Thoracic aorta (tissue), 2 donors: ENCODE measurements at places on chromosomes 1 and 21.

GRCh38 chr1:223654083-223654482 is 11.4 kb downstream of the CAPN8 start:
- H3K4me1 ChIP-seq = no peaks in the 10 kb centered on the region
- H3K4me3 ChIP-seq = no peak overlapping the region
- no peak for DNase-seq

DNA sequence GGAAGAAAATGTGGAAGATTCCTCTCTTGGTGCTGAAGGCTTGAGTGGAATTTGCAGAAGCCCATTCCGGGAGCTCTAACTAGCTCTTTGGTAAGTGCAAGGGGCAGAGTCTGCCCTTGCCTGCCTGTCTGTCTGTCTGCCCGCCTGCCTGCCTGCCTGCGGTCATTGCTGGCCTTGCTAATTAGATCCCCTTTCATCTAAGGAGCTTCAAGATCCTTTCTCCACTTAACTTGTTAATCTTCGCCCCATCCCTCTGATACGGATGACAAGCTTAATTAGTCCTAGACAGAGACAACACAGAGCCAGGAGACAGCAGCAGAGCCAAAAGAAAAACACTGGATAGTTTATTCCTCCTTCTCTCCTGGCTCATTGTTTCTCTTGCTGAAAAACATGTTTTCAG is 80.2 kb upstream of the GADD45A start:
- no peaks in the 10 kb centered on the region for H3K36me3 ChIP-seq
- no peaks in the 10 kb centered on the region for H3K4me1 ChIP-seq
- no peak overlapping the region for H3K27ac ChIP-seq

DNA sequence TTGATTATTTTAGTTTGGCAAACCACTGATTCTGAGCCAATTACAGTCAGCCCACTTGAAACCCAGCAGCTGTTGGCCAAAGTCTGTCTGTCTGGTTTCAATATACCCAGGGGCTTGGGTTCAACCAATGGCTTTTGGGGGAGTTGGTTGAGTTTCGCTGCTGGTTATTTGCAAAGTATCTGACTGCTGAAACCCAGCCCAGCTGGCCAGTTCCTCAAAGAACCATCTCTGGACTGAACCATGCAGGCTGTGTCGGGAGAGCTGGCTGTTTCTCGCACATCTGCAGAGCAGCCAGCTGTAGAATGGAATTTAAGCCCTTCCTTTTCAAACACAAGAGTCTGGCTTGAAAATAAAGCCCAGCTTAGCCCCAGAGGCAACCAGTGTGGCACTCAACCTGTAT is 66.0 kb upstream of the PAX7 start:
- no peak for DNase-seq
- H3K36me3 ChIP-seq = no peaks in the 10 kb centered on the region
- no peak overlapping the region for H3K27ac ChIP-seq
- H3K4me1 ChIP-seq = no peaks in the 10 kb centered on the region
- H3K27me3 ChIP-seq = no peaks in the 10 kb centered on the region

DNA sequence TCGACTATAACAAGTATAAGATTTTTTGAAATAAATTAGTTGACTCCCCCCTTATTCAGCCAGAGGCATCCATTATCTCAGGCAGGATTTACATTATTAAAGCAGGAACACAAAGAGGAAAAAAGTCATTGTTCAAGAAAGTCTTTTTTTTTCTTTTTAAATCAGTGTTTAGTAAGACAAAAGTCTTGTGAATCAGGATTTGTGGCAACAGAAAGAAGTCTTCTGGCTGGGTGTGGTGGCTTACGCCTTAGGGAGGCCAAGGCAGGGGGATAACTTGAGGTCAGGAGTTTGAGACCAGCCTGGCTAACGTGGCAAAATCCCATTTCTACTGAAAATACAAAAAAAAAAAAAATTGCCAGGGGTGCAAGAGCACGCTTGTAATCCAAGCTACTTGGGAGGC is 505.5 kb downstream of the LMO4 start:
- no peaks in the 10 kb centered on the region for H3K36me3 ChIP-seq
- DNase-seq = no peak
- H3K27ac ChIP-seq = no peak overlapping the region
- H3K27me3 ChIP-seq = no peaks in the 10 kb centered on the region
- H3K4me1 ChIP-seq = no peaks in the 10 kb centered on the region

DNA sequence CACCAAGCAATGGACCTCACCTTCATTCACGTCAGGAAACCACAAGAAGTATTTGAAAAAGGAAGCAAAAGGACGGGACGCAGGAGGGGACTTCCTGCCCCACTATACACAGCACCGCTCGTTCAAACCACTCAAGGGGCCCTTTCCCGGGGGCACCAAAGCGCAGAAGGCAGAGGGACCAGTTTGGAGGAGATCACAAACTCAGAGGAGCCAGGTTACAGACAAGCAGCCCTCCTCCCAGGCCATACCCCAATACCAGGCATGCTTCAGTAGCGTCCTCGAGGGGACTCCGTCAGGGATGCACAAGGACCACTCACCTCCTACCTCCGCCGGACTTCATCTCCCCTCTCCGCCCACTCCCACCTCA is 685 bp downstream of the CRTC2 start:
- H3K27ac ChIP-seq = peak overlapping the region; percentile 84
- no peaks in the 10 kb centered on the region for H3K27me3 ChIP-seq
- no peak for DNase-seq
- H3K4me3 ChIP-seq = peak overlapping the region; percentile 98
- peaks cover 24% of the 10 kb centered on the region for H3K36me3 ChIP-seq
- H3K4me1 ChIP-seq = peaks cover 35% of the 10 kb centered on the region

DNA sequence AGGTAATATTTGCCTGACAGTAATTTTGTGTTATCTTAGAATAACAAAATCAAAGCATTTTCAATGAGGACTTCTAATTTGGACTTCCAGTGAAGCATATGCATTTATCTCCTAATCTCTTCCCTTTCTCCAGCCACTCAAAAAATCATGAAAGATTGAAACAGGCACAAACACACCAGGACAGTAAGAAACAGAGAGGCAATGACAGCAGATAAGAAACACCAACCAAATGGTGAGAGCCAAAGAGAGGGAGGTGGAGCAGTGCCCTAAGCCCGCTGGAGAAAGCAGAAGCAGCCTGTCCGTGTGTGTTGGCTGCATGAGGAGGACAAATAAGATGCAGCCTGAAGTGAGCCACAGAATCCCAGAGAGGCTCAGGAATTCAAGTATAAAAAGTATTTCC is 39.0 kb downstream of the SLC44A3 start:
- H3K4me3 ChIP-seq = no peak overlapping the region
- no peaks in the 10 kb centered on the region for H3K36me3 ChIP-seq
- DNase-seq = no peak
- peaks cover 45% of the 10 kb centered on the region for H3K4me1 ChIP-seq
- H3K27me3 ChIP-seq = no peaks in the 10 kb centered on the region

GRCh38 chr1:14681182-14681581 is 82.7 kb downstream of the KAZN start:
- no peaks in the 10 kb centered on the region for H3K27me3 ChIP-seq
- H3K4me3 ChIP-seq = no peak overlapping the region
- no peaks in the 10 kb centered on the region for H3K4me1 ChIP-seq
- DNase-seq = no peak
- no peak overlapping the region for H3K27ac ChIP-seq

DNA sequence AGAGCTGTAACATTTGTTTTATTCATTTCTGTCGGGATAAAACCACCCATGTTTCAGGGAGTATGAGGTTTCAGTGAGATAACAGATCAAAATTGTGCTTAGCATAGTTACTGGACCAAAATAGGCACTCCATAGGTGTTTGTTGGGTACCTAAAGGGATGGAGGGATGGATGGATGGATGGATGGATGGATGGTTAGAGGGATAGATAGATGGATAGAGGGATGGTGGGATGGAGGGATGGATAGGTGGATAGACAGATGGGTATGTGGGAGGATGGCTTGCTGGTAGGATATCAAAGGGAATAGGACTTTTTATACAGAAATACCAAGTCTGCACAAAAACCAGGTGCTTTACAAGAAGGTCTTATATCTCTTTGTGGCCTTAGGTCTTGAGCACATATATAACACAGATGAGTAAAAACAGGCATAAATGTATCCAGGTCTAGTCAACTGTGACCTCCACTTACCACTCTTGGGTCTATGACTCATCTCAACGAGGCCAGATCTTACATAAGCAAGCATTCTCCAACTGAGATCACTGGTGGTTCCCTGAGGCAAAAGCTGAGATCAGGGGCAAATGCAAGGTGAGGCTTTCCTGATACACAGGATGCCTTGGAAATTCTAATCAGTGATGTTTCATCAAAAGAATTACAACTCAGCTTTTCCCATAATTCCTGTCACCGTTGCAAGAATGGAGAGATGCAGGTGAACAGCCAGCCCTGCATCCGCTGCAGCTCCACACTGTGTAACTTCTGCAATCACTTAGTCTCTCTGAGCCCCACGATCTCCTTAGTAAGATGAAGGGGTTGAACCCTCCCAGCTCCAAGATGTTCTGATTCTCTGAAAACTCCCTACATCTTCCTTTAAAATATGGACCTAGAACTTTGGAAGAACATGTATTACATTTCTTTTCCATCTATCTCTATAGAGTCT is 32.0 kb downstream of the PTAFR start:
- no peak for DNase-seq
- H3K36me3 ChIP-seq = no peaks in the 10 kb centered on the region
- H3K27me3 ChIP-seq = no peaks in the 10 kb centered on the region
- no peaks in the 10 kb centered on the region for H3K4me1 ChIP-seq
- H3K4me3 ChIP-seq = no peak overlapping the region

GRCh38 chr1:195637539-195637938 is 970.7 kb downstream of the KCNT2 start:
- H3K36me3 ChIP-seq = no peaks in the 10 kb centered on the region
- H3K27me3 ChIP-seq = no peaks in the 10 kb centered on the region
- H3K27ac ChIP-seq = no peak overlapping the region
- H3K4me3 ChIP-seq = no peak overlapping the region

DNA sequence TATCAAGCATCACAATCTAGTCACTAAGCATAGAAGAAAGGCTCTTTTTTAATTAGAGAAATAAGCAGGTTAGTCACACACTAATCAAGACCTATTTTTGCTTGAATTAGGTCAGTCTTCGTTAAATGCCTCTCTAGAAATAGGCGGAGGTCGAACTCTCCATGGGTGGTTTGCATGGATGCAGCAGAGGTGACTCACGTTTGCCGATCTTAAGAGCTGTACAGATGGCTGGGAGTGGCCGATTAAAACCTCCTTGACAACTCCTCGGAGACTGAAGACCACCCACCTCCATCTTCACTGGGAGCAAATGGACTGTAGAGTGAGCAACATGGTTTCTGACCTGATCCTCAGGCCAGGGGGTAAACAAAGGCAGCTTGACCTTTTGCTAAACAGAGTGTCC is 249.3 kb downstream of the ZNF648 start:
- H3K27ac ChIP-seq = no peak overlapping the region
- no peak overlapping the region for H3K4me3 ChIP-seq
- no peaks in the 10 kb centered on the region for H3K27me3 ChIP-seq
- no peak for DNase-seq
- no peaks in the 10 kb centered on the region for H3K36me3 ChIP-seq

- no peak overlapping the region for H3K27ac ChIP-seq
- no peaks in the 10 kb centered on the region for H3K27me3 ChIP-seq
- H3K4me3 ChIP-seq = no peak overlapping the region
Measured at GRCh38 chr21:33650929-33651509, 8.7 kb downstream of the ITSN1 start.

- no peaks in the 10 kb centered on the region for H3K27me3 ChIP-seq
- no peaks in the 10 kb centered on the region for H3K36me3 ChIP-seq
- H3K4me3 ChIP-seq = no peak overlapping the region
- H3K27ac ChIP-seq = no peak overlapping the region
Measured at GRCh38 chr1:1916851-1917251, 1.8 kb downstream of the CALML6 start.

- H3K27ac ChIP-seq = no peak overlapping the region
- H3K36me3 ChIP-seq = no peaks in the 10 kb centered on the region
- H3K4me1 ChIP-seq = no peaks in the 10 kb centered on the region
- no peak for DNase-seq
- H3K27me3 ChIP-seq = no peaks in the 10 kb centered on the region
Measured at GRCh38 chr1:213720032-213720431, 267.7 kb upstream of the PROX1 start.

DNA sequence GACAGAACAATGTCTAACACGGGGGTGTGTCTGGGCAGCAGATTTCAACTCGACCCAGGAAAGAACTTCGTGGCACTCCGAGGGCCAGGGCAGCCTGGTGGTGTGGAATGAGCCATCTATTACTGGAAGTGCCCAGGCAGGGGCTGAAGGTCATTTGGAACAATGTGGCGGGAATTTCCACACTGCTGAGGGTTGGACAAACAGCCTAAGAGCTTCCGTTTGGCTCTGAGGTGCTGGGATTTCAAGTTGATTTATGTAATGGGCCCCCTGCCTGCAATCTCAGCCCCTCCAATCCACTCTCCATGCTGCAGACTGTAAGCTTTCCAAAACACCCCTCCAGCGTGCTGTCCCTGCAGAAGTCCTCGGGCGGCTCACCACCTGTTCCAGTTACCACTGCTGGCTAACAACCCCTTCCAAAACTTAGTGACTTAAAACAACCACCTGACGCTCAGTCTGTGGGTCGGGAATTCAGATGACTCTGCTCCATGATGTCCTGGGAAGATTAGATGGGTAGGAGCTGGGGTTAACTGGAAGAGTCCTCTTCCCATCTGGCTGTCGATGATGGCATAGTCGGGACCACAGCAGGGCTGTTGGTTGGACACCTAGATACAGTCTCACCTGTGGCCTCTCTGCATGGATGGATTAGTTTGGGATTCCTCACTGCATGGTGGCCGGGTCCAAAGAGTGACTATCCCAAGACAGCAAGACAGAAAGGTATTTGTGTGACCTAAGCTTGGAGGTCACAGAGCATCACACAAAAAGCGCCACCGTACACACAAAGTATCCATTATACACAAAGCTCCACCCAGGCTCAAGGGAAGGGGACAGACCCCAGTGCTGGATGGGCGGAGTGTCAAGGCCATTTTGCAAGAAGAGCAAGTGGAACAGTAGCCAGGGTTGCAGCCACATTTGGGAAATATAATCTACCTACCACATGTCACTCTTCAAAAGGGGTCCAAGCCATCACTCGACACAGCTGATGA is 89.7 kb upstream of the IFFO2 start:
- DNase-seq = no peak
- H3K27ac ChIP-seq = no peak overlapping the region
- no peak overlapping the region for H3K4me3 ChIP-seq
- no peaks in the 10 kb centered on the region for H3K27me3 ChIP-seq

GRCh38 chr21:15682186-15682895 is 47.4 kb upstream of the USP25 start:
- H3K4me1 ChIP-seq = no peaks in the 10 kb centered on the region
- DNase-seq = no peak
- H3K27ac ChIP-seq = no peak overlapping the region
- H3K4me3 ChIP-seq = no peak overlapping the region
- no peaks in the 10 kb centered on the region for H3K27me3 ChIP-seq
- H3K36me3 ChIP-seq = no peaks in the 10 kb centered on the region

GRCh38 chr1:230792691-230793462 is 45.7 kb downstream of the CAPN9 start:
- H3K27ac ChIP-seq = no peak overlapping the region
- no peak for DNase-seq
- no peaks in the 10 kb centered on the region for H3K4me1 ChIP-seq
- H3K27me3 ChIP-seq = no peaks in the 10 kb centered on the region

- H3K27ac ChIP-seq = no peak overlapping the region
- no peak overlapping the region for H3K4me3 ChIP-seq
- no peaks in the 10 kb centered on the region for H3K4me1 ChIP-seq
- DNase-seq = no peak
Measured at GRCh38 chr1:167671727-167672511, 41.9 kb downstream of the RCSD1 start.
